Activated CD4-positive, CD25-positive, alpha-beta regulatory T cell treated with anti-CD3 and anti-CD28 coated beads, Interleukin-2, amount 50 U/mL, for 16 hours (primary cell): ENCODE measurements at places on chromosomes 4 and X.

- no peak for DNase-seq
Measured at GRCh38 chr4:23091711-23092110, 399.0 kb downstream of the GBA3 start.

GRCh38 chr4:15376145-15376544, 51.7 kb upstream of the C1QTNF7 start:
- no peak for DNase-seq

DNA sequence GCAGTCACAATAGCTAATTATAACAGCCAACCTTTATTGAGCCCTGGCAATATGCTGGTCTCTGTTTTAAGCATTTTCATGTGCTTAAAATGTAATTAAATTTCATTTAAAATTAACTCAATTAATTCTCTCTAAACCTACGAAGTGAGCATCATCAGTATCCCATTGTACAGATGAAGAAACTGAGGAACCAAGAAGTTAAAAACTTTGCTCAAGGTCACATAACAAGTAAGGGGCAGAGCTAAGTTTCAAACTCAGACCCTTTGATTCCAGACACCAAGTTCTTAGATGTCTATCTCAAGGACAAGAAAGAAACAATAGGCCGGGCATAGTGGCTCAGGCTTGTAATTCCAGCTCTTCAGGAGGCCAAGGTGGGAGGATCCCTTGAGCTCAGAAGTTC, 55.9 kb upstream of the NFKB1 start:
- DNase-seq, result no peak

GRCh38 chrX:21926527-21927278, 13.8 kb upstream of the SMS start:
- DNase-seq, result no peak

GRCh38 chr4:8607603-8608481, 15.3 kb downstream of the CPZ start:
- no peak for DNase-seq

DNA sequence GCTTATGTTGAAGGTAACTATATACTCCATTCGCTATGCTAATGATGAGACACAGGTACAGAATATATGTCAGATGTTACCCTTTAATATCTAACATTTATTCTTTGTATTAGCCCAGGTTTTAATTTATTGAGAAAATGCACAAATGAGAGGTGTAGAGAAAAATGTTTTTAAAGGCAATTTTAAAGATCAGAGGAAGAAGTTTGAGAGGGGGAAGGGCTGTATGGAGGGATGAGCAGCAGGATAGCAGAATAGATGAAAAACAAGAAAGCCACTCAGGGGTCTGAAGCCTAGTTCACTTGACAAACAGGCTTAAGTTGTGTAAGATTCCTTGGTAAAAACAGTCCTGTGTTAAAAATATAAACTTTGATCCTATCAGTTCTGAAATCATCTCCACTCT, 3.7 kb downstream of the MAB21L2 start:
- no peak for DNase-seq

DNA sequence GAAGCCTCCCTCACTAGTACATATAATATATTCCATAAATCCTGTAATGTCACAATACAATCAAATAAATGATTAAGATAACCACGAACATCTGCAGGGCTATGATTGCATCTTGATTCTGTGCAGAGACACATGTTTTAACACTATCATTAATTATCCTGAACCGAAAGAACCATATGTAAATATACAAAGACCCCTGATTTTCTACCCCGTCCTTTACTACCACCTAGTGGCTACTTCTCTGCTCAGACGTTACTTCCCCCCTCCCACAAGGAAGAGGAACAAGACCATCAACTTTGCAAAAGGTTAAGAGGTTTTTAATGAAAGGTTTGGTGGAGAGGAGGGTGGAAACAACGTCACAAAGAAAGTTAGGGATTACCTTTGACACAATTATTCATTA, 134.0 kb downstream of the COL4A6 start:
- no peak for DNase-seq

DNA sequence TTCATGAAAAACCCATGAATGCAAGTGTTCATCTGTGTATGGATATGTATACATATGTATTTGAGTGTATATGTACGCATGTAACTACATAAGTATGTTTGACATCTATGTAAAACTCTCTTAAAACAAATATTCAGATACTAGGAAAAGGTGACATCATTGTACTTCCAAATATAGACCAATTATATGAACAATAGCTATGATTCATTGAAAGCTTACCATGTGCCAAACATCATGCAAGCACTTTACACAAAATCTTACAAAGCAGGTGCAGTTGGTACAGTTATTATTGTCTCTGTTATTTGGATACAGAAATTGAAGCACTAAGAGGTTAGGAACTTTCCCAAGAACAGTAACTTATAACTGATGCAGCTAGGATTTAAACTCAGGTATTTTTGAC, 21.4 kb downstream of the MAGEB17 start:
- no peak for DNase-seq

GRCh38 chr4:41712425-41712824, 36.1 kb downstream of the PHOX2B start:
- DNase-seq, result no peak
